Cortex of kidney (tissue), 1 donor: ENCODE measurements at places on chromosomes 3 and 15.

- DNase-seq, result no peak
Observed at GRCh38 chr15:45645026-45645980, 10.5 kb downstream of the SQOR start.

- no peak for DNase-seq
Observed at GRCh38 chr15:74343127-74343796, 24.2 kb downstream of the CYP11A1 start.

DNA sequence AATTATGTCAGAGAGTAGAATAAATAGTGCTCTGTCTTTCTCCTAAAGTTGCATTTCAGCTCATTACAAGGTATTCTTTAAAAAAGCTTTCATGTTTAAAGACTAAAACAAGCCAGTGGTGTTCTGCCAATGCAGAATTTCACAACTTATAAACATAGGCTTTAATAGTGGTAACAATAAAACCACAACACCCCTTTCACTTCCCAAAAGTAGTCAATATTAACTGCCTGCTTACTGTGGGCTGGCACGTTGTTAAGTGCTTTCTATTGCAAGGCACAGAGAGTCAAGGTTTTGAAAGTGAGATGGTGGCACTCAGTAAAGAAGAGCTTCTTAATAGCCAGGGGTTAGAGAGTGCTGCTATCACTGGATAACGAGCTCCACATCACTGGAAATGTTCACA lies 8.4 kb upstream of the RTP1 start:
- no peak for DNase-seq

GRCh38 chr3:36561601-36562000 lies 181.3 kb downstream of the STAC start:
- DNase-seq, result no peak

DNA sequence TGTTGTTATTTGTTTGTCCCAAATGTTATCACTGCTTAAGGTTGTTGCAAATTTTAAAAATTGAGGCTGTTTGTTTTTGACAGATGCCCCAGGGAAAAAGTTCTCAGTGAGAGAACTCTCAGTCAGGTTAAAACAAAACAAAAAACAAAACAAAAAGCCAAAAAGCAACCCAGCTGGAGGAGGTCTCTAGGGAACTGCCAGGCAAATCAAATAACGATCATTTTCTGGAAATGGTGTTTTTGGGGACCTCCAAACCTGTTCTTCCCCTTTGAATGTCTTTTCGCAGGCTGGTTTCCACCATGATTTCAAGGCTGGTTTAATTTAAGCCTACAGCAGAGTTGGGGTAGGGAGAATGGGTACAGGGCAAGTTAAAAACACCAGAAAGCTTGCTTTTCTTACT lies 27.2 kb downstream of the SPINK8 start:
- DNase-seq, result no peak

GRCh38 chr15:47411733-47412132 lies 305.6 kb upstream of the SEMA6D start:
- no peak for DNase-seq

GRCh38 chr3:123096731-123097130 lies 29.9 kb downstream of the PDIA5 start:
- no peak for DNase-seq

- DNase-seq, result no peak
Observed at GRCh38 chr3:33115024-33115768, 1.4 kb downstream of the CRTAP start.

DNA sequence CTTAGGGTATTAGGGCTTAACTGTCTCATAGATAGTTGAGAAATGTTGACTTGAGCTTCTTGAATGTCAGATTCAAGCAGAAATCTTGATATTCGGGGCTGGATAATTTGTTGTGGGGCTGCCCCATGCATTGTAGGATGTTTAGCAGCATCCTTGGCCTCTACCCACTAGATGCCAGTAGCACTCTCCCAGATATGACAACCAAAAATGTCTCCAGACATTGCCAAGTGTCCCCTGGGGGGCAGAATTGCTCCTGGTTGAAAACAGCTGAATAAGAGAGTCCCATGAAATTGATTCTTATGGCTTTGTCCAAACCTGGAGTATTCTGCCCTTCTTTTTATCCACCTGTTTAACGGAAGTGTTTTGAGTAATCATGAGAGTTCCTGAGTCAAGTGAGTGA lies 15.9 kb upstream of the LCMT2 start:
- DNase-seq, result no peak

GRCh38 chr3:129514110-129514509 lies 14.3 kb upstream of the RHO start:
- no peak for DNase-seq

DNA sequence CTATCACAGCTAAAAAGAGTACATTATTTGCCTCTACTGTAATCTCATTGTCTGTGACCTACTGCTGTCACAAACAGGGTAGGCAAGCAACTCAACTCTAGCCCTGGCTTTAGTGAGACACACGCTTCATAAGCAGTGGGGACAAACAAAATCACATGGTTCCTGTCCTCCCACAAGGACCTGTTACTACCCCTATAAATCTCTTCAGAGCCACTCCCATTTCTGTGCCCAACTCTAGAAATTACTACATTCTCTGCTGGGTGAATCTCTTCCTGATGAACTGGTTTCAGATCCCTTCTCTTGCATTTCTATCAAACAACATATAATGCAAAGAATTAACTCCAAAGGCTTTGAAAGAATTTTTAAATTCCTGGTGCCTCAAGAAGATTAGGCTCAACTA lies 117.3 kb downstream of the DMXL2 start:
- DNase-seq, result no peak

- no peak for DNase-seq
Observed at GRCh38 chr3:173045770-173046382, 95.2 kb downstream of the SPATA16 start.
